B cell (primary cell): ENCODE measurements at places on chromosomes 5 and 9. TPM values are rescaled to one million over a fixed set of nuclear protein-coding genes. Genes with fewer than 3 reads are reported as not detected.

- DNase-seq, result no peak
Observed at GRCh38 chr9:33434317-33435105, 12.9 kb downstream of the AQP3 start.

- DNase-seq, result no peak
Observed at GRCh38 chr5:33321026-33321425, 119.7 kb upstream of the TARS1 start.

DNA sequence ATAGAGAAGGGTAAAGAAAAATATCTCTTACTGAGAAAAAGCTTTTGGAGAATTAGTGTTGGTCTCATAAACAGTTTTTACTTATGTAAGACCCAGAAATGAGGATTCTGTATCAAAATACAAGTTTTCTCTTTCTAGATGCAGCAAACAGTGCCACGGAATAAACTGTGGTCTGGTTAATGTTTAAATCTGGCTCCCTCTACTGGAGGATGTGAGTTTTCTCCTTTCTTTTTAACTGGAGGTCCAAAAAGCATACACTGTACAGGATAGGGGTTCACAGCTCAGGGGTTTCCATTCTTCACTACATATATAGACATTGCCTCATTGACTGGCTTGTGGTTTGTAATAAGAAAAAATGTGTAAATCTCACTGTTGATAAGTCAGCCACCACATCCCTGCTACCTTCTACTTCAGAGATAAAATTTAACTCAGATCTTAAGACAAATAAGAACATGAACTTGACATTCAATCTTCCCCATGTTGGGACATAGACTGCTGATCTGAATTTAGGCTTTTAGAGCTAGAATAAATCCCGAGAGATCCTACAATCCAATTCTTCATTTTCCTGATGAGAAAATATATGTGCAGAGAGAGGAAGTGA is 98.9 kb downstream of the CFAP95 start:
- DNase-seq, result peak; percentile 49

GRCh38 chr5:126801992-126802294 is 25.0 kb downstream of the LMNB1 start:
- peak; percentile 48 for DNase-seq

GRCh38 chr5:138752341-138752950 is 779 bp upstream of the CTNNA1 start:
- DNase-seq, result no peak

DNA sequence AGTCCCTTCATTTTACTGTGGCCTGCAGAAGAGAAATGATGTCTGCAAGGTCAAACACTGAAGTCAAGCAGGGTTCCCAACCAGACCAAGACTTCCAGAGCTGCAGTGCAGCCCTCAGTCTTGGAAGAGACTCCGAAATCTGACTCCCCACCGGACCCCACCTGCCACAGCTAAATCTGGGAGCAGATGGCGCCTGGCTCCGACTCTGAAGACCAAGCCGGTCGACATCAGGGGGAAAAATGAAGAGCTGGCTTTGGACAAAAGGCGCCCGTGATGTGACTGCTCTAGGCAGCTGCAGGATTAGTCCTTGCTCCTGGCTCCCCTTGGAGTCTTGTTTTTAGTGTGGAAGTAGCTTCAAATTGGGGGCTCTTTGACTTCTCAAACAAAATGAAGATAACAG is 72.4 kb upstream of the ZNF622 start:
- DNase-seq, result no peak

DNA sequence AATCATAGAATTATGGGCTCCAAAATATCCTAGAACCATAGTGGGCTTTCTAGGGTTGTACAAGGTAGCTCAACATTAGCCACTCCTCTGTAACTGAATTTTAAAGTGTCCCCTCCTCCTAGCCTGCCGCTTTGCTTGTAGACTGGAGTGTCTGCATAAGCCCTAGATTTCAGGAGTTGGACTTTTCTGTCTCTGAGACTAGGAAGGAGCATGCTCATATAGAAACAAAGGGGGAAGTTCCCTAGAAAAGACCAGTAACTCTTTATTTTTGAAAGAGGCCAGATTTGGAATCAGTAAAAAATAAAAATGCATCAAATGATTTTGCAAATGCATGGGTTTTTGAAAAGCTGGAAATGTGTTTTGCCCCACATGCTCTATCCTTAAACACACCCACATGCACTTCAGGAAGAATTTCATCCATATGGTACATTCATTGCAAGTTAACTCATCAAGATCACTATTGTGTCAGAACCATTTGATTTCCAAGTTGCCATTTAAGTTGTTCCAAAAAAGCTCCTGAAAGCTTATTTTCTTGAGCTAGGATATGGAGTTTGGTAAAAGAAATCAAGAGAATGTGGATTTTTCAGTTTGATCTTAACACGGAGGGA is 121.0 kb upstream of the NR3C1 start:
- no peak for DNase-seq

- DNase-seq, result no peak
Observed at GRCh38 chr5:95738072-95738471, 6.9 kb downstream of the RHOBTB3 start.

- no peak for DNase-seq
Observed at GRCh38 chr9:134555094-134555650, 86.4 kb upstream of the COL5A1 start.

- no peak for DNase-seq
Observed at GRCh38 chr9:108549184-108549583, 306.6 kb downstream of the ACTL7B start.

- DNase-seq, result no peak
Observed at GRCh38 chr5:131533836-131534235, 101.2 kb downstream of the RAPGEF6 start.

GRCh38 chr9:116345817-116346216 is 192.2 kb downstream of the PAPPA start:
- no peak for DNase-seq

GRCh38 chr9:106738109-106738508 is 124.9 kb upstream of the ZNF462 start:
- DNase-seq, result no peak

DNA sequence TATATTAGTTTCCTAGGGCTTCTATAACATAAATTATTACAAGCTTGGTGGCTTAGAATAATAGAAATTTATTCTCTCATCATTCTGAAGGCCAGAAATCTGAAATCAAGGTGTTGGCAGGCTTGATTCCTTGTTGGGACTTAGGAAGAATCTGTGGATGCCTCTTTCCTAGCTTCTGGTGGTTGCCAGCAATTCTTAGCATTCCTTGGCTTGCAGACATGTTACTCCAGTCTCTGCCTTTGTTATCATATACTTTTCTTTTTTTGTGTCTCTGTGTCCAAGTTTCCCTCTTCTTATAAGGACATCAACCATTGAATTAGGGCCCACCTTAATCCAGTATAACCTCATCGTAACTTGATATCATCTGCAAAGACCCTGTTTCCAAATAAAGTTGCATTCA is 31.4 kb downstream of the CTNNA1 start:
- no peak for DNase-seq

DNA sequence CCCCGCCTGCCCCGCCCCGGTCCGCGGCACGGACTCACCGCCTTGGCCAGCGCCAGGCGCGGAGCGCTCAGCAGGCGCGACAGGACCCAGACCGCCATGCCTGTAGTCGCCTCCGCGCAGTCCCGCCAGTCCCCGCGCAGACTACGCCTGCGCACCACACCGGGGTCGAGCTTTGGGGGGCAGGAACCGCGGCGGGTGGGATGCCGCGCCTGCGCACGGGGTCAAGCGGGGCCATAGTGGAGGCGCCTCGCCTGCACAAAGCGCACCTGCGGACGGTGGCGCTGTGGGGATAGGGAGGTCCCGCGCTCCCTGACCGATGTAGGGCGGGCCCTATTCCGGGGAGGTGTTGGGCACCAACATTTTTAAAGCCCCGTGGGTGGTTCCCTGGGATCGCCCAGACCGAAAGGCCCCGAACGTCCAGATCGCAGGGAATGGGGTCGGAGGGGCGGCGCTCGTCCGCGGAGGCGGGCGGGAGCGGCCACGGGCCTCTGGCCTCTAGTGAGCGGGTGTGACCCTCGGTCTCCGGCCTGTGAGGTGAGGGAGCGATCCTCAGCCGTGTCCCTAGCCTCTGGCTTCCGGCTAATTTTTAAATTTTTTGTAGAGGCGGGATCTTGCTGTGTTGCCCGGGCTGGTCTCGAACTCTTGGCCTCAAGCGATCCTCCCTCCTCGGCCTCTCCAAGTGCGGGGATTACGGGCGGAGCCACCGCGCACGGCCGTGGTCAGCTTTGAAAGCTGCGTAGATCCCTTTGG is 70.8 kb upstream of the LPCAT1 start:
- DNase-seq, result peak; percentile 92

DNA sequence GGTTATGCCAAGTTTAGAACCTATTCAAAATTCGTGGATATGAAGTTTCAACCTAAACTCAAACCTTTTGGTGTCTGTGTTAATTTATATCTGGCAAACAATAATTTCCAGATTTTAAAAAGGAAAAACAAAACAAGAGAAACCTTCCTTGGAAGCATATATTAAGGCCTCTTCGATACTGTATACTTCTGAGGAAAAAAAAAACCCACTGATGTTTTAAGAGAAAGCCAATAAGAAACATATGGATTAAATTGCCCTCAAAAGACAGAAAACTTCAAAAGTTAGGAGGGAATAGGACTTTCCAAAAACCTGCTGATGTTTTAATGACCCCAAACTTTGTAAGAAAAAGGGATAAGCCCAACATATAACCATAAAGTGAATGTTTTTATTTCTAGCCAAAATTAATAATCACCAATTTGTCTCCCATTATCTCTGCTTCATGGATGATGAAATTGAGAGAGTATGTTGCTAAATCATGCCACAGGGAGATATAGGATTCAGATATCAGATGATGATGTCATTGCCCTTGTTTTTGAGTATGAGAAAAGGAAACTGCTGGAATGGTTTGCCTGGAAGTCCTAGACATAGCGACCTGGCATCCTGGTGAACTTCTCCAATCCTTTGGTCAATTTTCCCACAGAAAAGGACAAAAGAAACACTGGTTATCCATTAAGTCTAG is 423.9 kb downstream of the DMRT2 start:
- DNase-seq, result no peak

DNA sequence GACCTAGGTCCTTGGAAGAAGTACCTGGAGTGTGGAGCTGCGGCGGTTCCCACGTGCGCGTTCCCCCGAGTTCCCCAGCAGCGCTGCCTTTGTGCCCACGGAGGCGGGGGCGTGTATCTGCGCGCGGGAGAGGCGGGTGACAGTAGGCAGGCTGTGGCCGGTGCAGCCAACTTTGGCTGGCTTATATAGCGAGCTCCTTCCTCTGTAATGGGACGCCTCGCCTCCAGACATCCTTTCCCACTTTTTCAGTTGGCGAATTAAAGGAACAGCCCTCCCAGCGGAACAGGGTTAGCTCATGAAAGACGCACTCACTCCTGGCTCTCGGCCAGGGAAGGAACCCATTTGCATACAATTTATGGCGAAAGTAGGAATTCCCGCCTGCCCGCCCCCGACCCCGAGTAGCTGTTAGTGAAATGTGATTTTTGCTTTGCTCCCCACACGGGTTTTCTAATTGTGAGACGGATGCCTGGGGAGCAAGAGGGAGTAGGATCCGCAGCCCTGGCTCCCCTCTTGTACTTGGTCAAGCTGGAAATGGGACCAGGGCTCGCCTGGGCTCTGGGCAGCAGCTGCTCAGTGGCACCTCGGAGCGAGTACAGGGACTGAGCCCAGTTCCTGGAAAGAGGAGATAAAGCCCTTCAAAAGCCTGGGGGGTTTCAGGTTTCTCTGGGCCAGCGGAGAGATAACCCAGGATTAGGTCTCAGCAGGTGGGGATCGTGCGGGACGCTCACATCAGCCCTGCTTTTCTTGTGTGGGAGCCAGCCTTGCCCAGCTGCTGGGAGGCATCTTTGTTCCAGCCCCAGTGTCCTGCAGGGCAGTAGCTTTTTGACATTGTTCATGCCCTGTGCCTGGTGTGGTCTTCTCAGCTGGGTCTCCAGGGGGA is at the start of gene TNC:
Gene TNC, minus strand, starts transcription at position 159 of the 880 bp plus-strand sequence. CDS start 27,139 bp downstream, outside the sequence.
- DNase-seq, result no peak

DNA sequence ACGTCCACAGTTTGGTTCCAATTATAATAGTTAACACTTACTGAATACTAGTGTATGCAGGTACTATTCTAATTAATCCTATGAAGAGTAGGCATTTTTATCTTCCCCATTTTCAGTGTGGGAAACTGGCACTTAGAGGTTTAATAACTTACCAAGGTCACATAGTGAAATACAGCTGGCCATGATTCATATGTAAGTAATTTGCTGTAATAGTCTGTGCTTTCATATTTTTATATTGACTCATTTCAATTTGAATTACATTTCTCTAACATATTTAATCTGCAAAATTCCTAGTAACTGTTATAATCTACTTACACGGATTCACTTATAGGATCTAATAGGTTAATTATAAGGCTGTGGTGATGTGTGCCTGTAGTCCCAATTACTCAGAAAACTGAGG is 19.4 kb downstream of the CCNH start:
- DNase-seq, result no peak

DNA sequence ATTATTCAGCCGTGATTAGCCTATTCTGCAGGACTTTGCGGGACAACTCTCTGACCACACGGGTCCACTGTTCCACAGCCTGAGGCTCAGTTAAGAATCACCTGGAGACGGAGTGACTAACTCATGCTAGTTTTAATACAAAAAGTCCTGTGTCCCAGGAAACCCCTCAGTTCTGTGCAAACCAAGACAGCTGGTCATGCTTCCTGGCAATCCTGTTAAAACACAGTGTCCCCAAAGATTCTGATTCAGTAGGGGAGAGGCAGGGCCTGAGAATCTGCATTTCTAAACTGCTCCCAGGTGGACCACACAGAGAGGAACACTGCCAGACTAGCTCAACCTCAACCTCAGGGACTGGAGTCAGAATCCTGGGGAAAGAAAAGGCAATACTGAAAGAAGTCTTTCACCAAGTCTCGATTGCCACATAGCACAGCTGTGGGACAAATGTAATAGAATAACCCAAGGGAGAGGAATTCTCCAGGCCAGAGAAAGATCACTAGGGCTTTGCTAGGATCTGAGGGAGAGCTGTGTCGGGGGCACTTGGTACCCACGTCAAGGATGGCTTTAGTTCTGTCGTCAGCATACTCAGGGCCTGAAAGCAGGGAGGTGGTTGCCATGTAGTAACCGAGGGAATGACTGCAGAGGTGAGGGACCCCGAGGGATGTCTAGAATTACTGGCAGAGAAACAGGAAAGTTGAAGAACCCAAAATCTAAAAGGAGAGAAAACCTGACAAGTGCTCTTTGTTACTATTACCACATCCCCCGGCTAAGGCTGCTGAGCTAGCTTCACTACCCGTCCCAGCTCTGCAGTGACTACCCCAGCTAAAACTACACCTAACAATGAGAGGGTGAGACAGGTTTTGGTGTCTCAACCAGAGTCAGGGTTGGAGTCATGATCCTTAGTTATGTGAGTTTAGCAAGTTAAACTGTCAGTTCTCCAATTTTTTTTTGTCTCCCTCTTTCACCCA is 8.6 kb downstream of the SUSD1 start:
- no peak for DNase-seq

GRCh38 chr5:149094996-149095395 is 32.1 kb upstream of the SH3TC2 start:
- no peak for DNase-seq

GRCh38 chr5:149860801-149861322 is 83.7 kb downstream of the PDE6A start:
- peak; percentile 48 for DNase-seq

Gene PCDHB13
- total RNA-seq, result 0.07 TPM in 1 of 2 replicates, not detected in the other

Gene TYRP1
- total RNA-seq, result not detected in 2 replicates

Gene WDR38
- not detected in 2 replicates for total RNA-seq

Gene ST8SIA4
- total RNA-seq, result 42.6 and 49.3 TPM in 2 replicates

Gene IL31RA
- total RNA-seq, result not detected in 2 replicates

Gene PCA3
- total RNA-seq, result not detected in 2 replicates

Gene ARID3C
- not detected in 2 replicates for total RNA-seq
